ENCODE measurements at places on chromosomes 4 and X.
A peak's percentile ranks its signal among the peaks of the same experiment; 100 is the strongest.

GRCh38 chrX:15464704-15465103, 28.4 kb downstream of the PIR start:
- no peak for DNase-seq

DNA sequence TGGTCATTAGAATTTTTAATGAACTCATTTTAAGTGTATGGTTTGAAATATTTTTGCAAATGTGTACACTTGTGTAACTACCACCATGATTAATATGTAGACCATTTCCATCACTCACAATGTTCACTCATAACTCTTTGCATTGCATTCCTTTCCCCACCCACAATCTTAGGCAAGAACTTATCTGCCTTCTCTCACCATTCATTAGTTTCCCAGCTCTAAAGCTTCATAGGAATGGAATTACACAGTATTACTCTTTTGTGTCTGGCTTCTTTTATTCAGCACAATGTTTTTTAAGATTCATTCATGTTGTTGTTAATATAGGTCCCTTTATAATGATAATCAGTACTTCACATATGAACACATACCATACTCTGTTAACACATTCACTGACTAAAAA, 106.1 kb downstream of the ARAP2 start:
- DNase-seq: no peak

GRCh38 chr4:152408514-152409327, 127.2 kb downstream of the FBXW7 start:
- no peak for DNase-seq

- DNase-seq: no peak
Measured at GRCh38 chrX:32116047-32116446, 1044.2 kb upstream of the FTHL17 start.

GRCh38 chr4:173520921-173521466, 9.0 kb downstream of the HAND2 start:
- DNase-seq: no peak

GRCh38 chr4:81923140-81923539, 450.7 kb downstream of the HNRNPD start:
- DNase-seq: no peak

GRCh38 chr4:44351069-44351468, 97.5 kb downstream of the KCTD8 start:
- DNase-seq: no peak

DNA sequence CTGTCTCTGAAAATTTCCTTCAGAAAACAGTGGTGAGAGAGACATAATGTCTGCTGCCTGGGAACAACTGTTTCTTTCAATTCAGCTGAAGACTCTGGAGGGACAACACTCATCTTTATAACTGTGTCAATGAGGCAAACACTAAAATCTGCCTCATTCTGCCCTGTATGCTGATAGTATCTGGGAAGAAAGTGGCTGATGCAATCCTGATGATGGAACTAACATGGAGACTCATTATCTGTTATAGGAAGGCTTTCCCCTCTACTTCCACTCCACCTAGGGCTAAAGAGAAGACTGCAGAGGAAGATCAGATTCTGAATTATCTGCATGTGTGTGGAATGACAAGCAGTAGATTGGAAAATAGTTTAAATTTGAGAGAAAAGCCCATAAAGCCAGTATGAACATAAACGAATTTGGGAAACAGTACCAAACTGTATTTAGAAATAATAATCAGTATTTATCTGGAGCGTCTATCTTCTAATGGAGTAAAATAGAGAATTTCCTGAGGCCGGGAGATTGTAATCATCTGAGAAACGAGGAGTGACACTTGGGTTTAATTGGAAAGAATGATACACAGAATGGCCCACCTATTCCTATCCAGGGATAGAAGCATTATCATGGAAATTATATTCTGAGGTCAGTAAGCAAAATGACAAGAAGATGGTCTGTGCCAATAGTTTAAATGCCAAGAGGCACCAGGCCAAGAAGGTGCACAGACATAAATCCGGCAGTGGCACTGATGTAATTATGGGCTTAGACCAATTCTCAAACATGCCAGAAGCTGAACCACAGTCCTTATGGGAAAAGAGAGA, 85.4 kb downstream of the SHISA3 start:
- no peak for DNase-seq

DNA sequence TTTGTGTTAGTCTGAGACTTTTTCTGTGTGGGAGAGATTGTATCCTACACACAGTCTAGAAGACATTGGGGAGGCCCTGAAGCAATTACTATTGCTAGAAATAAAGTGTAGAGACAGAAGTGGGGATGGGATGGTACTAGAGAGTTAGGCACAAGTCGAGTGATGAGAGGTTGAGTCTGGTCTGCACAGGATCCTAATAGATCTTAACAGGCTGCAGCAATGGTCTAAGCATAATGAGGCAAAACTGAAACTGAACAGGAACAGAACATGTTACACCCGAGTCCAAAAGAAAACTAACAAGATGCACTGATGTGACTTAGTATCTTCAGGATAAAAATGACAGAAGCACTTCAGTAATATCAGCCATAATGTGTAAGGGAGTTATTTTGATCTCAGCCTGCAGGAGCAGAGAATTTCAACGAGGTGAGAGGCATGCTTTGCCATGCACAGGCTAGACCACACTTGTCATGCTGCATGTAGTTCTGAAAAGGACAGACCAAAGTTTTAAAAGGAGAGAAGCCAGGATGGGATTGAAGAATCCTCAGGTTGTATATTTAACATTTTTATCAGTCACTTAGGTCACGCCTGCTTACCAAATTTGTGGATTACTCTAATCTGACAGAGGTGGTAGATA, 205.8 kb upstream of the BOD1L1 start:
- DNase-seq: no peak

GRCh38 chr4:128310266-128310697, 22.7 kb upstream of the PGRMC2 start:
- DNase-seq: no peak

GRCh38 chrX:23514082-23514481, 153.2 kb upstream of the PRDX4 start:
- no peak for DNase-seq

DNA sequence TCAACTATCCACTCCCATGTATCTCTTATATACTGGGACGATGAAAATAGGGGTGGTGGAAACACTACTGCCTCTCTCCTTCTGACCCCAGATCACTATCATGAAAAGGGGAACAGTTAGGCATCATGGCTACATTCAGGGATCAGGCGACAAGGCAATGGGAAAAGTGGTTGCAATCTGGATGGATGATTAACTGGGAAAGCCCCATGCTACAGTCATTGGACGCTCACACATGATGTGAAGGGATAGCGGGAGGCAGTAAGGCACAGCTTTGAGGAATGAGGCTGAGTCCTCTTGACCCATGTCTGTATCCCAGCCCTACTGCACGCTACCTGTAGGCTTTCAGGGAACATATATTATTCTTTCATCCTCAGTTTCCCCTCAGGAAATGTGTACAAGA, 10.2 kb downstream of the GASK1B start:
- DNase-seq: no peak

DNA sequence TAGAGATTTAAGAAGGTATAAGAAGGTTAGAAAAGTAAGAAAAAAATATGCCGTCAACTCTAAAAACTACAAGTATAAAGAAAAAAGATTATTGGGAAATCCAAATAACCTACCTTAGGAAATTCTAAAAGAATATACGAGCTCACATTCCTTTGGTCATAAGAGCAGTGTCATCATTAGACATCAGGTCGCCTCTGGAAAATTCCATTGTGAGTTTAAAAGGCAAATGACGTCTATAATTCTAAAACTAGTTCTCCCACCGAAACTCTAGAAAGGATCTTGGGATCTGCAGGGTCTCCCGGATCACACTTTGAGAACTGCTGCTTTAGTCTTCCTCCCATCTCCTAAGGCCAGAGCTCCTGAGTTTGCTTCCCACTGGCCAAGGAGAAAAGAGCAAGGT, 518 bp upstream of the SAT1 start:
- DNase-seq: no peak

- no peak for DNase-seq
Measured at GRCh38 chr4:115058533-115058932, 54.9 kb downstream of the NDST4 start.

DNA sequence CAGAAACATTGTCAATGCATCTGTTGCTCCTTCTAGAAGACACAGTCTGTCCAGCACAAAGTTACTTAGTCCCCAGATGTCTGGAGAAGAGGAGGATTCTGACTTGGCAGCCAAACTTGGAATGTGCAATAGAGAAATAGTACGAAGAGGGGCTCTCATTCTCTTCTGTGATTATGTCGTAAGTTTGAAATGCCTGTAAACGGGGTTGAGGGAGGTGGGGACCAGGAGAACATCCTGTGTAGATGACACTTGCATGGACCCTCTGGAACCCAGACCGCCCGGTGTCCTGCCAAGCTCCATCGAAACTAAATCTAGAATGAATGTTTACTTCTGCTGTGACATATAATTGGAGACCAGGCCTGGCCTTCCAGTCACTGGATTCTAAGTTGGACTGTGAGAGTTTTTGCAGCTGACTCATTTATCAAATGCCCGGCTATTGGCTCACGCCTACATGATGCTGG, 45.0 kb upstream of the MSANTD1 start:
- no peak for DNase-seq

DNA sequence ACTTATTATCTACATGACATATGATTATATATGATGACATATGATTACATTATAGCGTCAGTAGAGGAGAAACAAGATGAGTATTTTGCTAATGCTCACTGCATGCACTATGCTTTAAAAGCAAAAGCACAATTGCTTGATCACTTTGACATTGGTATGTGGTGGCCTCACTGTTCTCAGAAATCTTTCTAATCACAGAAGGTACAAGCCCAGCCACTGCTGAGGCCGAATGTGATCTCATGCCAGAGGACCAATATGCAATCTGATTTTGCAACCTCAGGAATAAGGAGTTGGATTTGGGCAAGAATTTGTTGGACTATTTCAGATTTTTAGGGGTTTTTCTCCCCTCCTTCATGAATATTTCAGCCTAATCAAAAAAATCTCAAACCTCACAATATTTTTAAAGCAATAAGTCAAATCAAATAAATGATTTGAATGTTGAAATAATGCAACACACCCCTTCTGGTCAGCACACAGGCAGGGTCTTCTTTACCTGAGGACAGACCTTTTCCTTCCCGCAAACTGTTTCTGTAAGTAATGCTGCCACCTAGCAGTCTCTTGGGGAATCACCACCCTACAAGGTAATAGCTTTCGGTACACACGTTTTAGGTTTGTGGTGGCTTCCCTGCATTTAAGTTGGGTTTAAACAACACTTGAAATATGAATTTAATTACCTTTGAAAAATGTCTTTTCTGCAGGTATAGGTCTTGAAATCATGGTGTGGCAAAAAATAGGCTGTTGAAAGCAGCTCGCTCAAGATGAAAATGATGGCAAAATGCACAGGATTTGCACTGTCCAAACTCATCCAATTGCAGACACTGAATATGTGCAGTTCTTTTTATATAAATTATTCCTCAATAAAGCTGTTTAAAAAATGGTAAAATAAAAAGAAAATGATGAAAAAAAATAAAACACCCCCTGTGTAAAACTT, 4.8 kb upstream of the CXCL13 start:
- DNase-seq: peak; percentile 8

- DNase-seq: no peak
Measured at GRCh38 chr4:21830272-21830671, 118.3 kb downstream of the KCNIP4 start.

- DNase-seq: no peak
Measured at GRCh38 chr4:87041141-87041540, 106.3 kb downstream of the AFF1 start.

GRCh38 chr4:41219421-41219950, 5.1 kb upstream of the APBB2 start:
- DNase-seq: no peak

DNA sequence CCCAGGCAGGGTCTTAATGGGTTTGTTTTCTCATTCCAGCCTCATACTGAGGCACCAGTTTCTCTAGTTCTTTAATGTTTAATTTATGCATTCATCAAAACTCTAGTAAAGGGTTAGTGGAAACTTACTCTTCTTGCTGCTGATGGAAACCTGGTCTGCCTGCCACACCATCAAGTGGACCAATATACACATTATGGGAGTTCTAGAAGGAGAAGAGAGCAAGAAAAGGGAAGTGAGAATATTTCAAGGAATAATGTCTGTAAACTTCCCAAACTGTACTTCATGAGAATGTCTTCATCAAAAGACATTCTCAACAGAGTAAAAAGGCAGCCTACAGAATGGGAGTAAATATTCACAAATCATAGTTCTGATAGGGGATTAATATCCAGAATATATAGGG, 20.9 kb upstream of the DHX15 start:
- no peak for DNase-seq

GRCh38 chrX:40550066-40550465, 30.7 kb upstream of the ATP6AP2 start:
- no peak for DNase-seq

- no peak for DNase-seq
Measured at GRCh38 chr4:181595716-181596115, 647.5 kb upstream of the TENM3 start.

DNA sequence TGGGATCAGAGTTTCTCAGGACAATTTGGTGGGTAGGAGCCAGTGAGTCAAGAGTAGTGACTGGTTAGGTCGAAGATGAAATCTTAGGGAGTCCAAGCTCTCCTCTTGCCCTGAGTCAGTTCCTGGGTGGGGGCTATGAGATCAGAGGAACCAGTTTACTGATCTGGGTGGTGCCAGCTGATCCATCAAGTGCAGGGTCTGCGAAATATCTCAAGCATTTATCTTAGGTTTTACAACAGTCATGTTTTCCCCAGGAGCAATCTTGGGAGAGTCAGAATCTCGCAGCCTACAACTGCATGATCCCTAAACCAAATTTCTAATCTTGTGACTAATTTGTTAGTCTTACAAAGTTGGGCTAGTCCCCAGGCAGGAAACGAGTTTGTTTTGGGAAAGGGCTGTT, 1833.2 kb upstream of the PCDH7 start:
- no peak for DNase-seq

DNA sequence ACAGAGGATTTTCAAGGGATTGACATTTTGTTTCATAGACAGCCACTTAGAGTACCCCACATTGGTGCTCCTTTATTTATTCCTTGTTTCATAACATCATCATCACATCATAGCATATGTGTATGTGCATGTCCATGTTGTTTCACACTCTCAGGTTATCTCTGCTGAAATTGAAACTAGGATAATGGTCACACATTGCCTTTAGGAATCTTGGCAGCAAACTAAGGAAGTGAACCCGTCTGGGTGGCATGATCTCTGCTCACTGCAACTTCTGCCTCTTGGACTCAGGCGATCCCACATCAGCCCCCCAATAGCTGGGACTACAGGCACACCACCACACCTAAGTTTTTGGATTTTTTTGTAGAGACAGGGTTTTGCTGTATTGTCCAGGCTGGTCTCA, 234.2 kb upstream of the ANKRD50 start:
- DNase-seq: no peak

GRCh38 chr4:173318240-173318639, 15.9 kb downstream of the HMGB2 start:
- no peak for DNase-seq

All from stimulated activated CD4-positive, alpha-beta T cell treated with anti-CD3 and anti-CD28 coated beads, Interleukin-12 subunit alpha, Interleukin-12 subunit beta, amount 100 ng/mL, for 4 hours (primary cell).